Activated gamma-delta T cell treated with anti-CD3 and anti-CD28 coated beads, Interleukin-2, amount 50 U/mL, for 16 hours (primary cell): ENCODE measurements at places on chromosomes 3 and 15.

DNA sequence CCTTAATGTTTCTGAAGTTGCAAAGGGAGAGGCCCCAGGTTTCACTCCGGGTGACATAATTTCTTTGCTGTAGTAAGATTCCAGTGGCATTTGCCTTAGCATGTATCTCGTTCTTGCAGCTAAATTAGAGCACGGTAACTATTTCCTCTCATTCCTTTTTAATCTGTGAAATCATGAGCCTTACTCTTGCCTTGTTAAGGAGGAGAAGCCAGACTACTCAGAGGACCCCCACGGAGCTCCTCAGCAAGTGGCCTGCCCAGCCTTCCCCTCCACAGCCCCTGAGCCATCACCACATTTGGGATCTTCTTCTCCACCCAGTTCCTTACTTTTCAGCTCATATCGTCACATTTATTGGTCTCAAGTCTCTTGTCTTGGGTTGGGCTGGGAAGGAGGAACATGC, 54.2 kb downstream of the ABHD2 start:
- no peak for DNase-seq

DNA sequence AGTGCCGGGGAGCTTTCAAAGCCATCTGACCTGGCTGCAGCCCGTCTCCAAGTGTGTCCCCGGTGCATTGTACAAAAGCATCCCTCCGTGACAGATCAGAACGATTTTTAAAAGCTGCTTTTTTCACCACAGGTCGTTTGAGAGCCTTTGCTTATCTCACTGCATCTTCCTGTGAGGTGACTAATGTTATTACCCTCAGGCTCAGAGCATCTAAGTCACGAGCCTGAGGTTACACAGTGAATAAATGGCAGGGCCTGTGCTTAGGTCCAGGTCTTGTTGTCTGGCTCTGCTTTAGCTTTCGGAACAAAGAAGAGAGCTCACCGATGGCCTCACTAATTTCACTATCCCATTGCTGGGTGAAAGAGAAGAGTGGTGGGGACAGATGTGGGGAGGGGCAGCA, 83.3 kb downstream of the SEC22A start:
- no peak for DNase-seq

- DNase-seq: no peak
These were observed 1.7 kb upstream of the FAM3D start for GRCh38 chr3:58668247-58668646.

GRCh38 chr3:68999605-69000004, 13.9 kb downstream of the EOGT start:
- DNase-seq: no peak

DNA sequence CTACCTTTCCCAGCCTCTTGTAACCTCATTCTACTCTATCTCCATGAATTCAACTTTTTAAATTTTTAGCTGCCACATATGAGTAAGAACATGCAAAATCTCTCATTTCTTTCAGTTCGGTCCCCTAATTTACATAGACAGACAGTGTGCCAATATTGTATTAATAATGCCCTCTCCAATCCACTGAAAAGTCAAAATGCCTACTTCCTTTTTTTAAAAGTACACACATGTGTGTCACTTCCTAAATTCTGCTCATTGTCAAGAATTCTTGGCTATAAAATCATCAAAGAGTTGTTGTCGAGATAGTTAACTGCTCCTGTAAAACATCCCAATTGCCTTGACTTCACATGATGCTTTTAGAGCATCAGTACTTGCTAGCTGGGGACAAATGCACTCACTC, 84.2 kb upstream of the IL12A start:
- DNase-seq: no peak

DNA sequence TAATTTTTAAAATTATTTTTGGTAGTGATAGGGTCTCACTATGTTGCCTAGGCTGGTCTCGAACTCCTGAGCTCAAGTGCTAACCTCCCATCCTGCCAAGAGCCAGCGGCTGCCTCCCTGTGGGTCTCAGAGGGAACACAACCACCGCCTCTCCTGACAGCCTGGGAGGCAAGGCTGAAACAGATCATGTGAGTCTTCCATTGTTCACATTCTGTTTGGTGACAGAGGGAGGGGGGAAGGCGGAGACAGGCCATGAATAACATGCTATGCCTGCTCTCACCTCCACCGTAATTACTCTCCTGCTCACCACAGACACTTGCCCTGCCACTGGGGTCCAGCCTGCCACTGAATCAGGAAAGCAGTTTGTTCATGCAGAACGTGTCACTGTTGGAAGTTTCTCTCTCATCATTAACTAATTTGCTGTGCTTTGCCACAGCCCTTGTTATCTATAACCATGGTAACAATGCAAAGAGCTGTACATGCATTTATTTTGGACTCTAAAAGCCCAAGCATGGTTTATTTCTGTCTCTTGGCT, 78.4 kb upstream of the RASGRF1 start:
- no peak for DNase-seq

DNA sequence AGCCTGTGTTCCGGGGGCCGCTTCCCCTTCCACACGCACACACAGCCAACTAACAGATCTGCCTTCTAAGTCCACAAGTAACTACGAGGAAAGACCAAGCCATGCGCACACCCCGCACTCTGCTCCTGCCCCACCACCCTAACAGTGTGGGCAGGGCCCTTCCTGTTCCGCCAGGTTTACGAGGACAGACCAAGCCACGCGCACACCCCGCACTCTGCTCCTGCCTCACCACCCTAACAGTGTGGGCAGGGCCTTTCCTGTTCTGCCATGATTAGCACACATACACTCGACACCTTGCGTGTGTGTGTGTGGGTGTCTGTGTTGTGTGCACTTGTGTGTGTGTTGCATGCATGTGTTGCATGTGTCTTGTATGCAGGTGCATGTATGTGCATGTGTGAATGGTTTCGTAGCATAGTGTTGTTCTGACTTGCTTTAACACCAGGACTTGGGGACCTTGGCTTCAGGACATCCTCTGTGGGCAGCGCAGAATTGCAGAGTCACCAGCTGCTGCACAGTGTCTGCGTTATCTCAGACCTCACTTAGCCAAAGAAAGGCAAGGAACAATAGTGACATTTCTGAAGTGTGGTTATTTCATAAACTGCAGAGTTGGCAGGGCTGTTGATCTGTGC, 114.4 kb downstream of the CHSY1 start:
- DNase-seq: no peak

- no peak for DNase-seq
These were observed 31.0 kb downstream of the TMOD2 start for GRCh38 chr15:51782357-51782896.

DNA sequence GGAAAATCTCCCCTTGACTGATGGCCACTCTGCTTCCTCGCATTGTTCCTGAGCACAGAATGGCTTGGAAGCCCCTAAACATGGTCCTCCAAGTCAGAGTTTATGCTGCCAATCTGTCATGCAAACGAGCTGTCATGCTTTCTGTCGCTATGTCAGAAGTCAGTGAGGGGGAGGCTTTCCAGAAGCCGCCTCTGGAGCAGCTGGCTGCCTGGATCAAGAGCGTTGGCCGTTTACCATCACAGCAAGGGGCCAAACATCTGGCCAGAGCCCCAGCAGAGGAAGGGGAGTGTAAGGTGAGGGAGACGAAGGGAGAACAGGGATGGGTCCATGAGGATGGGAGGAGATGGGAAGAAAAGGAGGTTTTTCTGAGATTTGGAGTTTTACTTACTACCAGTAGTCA, 372.6 kb upstream of the NR2F2 start:
- no peak for DNase-seq

GRCh38 chr3:143952569-143953072, 19.0 kb upstream of the DIPK2A start:
- DNase-seq: no peak

- DNase-seq: no peak
These were observed 61.2 kb upstream of the CTNNB1 start for GRCh38 chr3:41138146-41138545.

- DNase-seq: no peak
These were observed 428.5 kb downstream of the OCA2 start for GRCh38 chr15:27670486-27671209.

DNA sequence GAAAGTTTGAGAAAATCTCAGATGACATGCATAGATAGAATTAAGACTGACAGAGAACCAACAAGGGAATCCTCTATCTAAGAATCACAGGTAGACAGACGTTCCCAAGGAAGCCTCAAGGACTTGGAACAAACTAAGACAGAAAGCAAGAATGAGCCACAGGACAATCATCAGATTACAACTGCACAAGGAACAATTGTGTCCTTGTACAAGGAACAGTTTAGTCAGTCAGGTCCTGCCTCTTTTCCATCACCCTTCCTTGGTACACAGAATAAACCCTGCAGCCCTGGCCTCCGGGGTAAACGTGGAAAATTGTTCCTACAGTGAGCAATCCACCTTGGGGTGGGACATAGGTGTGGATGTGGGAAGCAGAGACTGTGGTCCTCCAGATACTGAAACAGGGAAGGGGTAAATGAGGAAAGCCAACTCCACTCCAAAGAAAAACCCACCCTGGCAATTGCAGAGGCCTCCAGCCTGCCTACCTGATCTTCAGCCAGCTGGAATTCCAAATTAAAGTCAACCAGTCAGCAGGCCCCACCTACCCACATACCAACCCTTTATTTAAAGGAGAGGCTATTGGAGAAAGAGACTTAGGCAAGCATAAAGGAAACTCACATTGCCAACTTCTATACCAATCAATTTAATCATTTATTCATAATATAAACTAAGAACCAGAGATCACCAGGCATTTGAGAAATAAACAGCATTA, 73.4 kb downstream of the ULK4 start:
- DNase-seq: no peak

GRCh38 chr3:69240651-69241568, 118.5 kb upstream of the LMOD3 start:
- DNase-seq: no peak

- DNase-seq: no peak
These were observed 77.2 kb downstream of the GREM1 start for GRCh38 chr15:32794973-32795372.

- DNase-seq: no peak
These were observed 923.0 kb downstream of the DIPK2A start for GRCh38 chr3:144894576-144894975.

DNA sequence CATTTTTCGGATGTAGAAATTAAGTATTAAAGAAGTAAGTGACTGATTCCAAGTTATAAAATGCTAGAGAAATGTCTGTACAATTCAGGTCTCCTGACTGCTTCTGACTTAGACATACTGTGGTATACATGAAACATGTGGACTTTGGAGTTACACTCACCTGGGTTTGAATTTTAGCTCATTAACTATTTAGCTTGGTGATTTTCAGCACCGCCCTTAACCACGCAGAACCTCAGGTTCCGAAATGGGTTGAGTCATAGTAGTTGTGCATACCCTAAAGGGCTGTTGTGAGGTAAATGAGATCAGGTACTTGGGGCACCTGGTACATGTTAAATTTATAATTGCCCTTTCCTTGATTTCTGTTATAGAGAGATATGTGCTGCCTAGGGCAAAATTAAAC, 32.9 kb upstream of the UTS2B start:
- no peak for DNase-seq

- no peak for DNase-seq
These were observed 241.8 kb downstream of the WNT5A start for GRCh38 chr3:55245351-55245750.

- DNase-seq: no peak
These were observed 110.4 kb downstream of the IL12A start for GRCh38 chr3:160098926-160099626.
